Stimulated activated naive CD4-positive, alpha-beta T cell treated with Interleukin-2 at 50 U/mL for 16 hours (primary cell): ENCODE measurements at places on chromosomes 11 and 22.

GRCh38 chr11:123302751-123303195 lies 107.7 kb upstream of the CLMP start:
- DNase-seq: peak; percentile 19

DNA sequence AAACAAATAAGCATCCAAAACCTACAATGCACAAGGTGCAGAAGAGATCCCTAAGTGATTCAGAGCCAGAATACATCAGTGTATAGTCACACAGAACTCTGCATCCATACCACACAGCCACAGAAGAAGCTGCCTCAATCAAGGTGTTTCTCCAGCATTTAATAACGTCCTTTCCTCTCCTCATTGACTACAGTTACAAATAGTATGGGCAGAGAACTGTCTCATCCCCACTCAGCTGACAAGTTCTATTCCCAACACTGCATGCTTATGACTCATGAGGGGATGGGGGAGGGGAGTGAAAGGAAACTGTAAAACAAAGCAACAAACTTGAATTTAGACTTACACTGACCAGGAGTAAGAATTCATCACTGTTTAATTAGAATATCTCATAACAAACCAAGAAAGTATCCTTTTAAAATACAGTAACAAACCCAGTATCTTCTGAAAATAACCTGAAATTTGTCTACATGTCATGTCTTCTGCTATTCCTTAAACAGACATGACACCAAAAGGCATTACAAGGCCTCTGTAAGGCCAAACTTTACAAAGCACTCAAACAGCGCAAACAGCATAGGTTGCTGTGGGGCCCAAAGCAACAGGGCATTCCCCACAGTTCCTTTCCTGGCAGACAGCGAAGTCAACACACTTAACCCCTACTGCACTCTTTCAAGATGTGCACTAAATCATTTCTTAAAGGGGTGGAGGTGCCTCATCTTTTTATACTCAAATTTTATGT lies 29.3 kb downstream of the CELF1 start:
- DNase-seq: no peak

- DNase-seq: no peak
Measured at GRCh38 chr11:115081972-115082371, 403.6 kb downstream of the NXPE2 start.

DNA sequence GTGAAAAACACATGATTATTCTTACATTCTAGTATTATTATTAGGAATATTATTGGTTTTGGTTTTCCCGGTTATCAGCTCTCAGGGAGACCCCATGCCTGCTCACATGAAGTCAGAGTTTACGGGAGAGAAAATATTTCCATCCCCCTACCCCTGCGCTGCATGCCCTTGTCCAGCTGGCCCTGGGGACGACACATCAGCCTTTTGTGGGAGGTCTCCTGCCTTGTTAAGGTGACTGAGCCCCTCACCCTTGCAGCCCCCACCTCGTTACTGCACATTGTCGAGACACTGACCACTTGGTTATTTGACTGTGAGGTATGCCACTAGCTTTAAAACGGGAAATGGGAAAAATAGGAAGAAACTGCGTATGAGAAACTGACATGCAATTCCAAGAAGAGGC lies 63.0 kb downstream of the PARVG start:
- DNase-seq: no peak

- DNase-seq: no peak
Measured at GRCh38 chr11:65485920-65486219, 13.0 kb upstream of the MALAT1 start.

DNA sequence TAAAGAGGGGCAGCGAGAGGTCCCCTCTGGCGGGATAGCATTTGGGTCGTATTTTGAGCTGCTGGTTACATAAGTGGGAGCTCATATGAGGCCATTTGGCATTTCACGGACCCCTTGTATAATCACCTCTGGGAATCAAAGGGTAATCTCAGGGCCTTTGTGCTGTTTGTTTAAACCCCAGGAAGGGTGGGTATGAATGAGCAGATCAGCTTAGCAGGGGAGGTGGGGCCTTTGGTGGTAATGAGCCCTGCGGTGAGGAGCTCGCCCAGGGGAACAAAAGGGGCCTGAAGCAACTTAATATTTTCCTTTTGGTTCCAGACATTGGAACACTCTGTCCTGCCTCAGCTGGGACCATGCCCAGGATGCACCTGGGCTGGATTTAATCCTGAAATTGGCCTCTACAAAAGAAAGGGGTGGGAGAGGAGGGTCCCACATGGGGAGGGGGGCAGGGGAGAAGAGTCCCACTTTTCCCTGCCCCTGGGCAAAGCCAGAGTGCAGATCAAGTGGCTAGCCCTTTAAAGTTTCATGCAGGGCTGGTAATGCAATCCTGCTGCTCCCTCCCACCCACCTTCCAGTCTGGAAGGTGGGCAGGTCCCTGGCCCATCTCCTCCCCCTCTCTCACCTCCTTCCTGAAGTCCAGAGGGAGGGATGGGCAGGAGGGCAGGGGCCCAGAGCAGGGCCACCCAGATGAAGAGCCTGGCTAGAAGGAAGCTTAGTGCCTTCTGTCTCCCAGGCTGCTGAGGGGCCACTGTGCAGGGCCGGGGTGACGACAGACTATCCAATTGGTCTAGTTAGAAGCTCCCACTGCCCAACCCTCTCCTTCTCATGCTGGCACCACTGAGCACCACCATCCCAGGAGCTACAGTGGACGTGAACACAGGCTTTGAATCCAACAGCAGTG lies 10.5 kb downstream of the TSKU start:
- no peak for DNase-seq

DNA sequence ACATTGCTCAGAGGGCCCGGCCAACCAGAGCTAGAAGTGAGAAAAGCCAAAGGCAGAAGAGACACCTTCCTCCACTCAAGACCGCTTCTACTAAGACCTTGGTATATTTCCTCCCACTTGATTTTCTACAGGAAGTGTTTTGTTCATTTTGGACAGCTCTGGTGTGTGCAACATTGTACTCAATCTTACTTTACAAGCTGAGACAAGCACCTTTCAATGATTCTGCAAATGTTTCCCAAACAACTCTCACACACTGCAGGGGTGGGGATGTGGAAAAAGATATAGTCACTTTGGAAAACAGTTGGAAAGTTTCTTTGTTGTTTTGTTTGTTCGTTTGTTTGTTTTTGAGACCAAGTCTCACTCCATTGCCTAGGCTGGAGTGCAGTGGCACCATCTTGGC lies 15.7 kb downstream of the MYO18B start:
- DNase-seq: no peak
